ENCODE measurements at places on chromosomes 1 and 21. TPM values are rescaled to one million over a fixed set of nuclear protein-coding genes. Genes with fewer than 3 reads are reported as not detected.
A peak's percentile ranks its signal among the peaks of the same experiment; 100 is the strongest.

DNA sequence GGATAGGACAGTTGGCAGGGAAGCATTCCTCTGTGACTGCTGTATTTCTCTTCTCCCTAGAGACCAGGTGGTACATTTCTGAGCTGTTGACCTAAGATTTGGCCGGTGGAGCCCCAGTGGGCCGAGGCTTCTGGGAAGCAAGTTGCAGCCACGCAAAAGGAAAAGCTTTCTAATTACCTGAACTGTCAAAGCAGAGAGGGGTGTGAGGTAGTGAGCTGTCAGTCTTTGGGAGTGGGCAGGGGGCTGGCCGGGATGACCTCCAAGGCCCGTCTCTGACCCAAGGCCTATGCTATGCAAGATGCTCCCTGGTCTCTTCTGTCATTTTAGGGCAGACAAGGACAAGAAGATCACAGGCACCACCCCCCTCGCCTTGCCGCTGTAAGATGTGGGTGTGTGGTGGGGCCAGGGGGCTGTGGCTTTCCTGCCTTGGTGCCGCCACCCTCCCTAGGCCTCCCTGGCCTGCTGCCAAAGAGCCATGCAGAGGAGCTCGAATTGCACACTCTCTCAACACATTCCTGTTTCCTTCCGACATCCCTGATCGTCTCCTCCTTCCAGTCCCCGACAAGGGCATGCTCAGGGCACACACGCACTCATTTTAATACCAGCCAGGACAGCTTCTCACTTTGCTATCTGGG, 7.7 kb downstream of the PADI1 start:
- peak; percentile 81 for DNase-seq

DNA sequence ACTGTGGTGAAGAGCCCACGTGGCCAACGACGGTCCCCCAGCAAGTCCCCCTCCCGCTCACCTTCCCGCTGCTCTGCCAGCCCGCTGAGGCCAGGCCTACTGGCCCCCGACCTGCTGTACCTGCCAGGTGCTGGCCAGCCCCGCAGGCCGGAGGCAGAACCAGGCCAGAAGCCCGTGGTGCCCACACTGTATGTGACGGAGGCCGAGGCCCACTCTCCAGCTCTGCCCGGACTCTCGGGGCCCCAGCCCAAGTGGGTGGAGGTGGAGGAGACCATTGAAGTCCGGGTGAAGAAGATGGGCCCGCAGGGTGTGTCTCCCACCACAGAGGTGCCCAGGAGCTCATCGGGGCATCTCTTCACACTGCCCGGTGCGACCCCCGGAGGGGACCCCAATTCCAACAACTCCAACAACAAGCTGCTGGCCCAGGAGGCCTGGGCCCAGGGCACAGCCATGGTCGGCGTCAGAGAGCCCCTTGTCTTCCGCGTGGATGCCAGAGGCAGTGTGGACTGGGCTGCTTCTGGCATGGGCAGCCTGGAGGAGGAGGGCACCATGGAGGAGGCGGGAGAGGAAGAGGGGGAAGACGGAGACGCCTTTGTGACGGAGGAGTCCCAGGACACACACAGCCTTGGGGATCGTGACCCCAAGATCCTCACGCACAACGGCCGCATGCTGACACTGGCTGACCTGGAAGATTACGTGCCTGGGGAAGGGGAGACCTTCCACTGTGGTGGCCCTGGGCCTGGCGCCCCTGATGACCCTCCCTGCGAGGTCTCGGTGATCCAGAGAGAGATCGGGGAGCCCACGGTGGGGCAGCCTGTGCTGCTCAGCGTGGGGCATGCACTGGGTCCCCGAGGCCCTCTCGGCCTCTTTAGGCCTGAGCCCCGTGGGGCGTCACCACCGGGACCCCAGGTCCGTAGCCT, 46.8 kb downstream of the TRIM11 start:
- DNase-seq, result no peak

GRCh38 chr1:173093691-173094445, 43.1 kb upstream of the TNFSF18 start:
- no peak for DNase-seq

DNA sequence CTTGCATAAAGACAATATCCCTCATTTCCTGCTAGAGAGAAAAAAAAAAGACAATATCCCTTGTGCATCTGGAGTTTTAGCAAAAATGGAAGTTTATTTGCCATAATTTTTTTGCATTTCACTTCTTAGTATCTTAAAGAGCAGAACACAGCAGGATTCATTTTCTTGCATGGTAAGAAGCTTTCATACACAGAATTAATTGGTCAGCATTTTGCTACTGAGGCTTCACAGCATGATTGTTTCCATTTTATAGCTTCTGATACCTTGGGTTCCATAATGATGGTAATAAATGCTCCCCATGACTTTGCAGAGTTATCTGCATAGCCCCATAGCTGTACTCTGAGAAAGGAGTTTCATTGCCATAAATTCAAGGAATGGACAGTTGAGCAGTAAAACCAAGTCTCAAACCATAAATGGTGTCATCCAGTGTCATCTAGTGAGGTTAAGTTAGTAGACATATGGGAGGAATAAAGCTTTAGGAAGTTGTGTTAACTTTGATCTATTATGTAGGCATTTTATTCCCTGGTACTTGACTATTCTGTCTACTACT, 88.8 kb upstream of the PLD5 start:
- no peak for DNase-seq

DNA sequence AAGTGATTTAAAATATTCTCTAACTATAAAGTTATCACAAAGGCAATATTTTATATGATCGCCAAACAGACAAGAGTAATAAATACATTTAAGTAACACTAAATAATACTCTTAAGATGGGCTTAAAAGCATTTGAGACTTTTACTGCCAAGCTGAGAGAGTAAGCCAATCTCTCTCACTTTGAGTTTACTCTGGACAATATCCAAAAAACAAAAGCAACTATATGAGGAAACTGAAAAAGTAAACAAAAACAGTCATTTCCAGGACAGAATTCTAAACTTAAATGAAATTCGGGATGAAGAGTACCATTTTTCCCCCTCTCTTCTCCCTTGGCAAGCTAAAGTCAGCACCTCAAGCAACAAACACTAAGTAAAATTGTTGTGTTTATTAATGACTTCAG, 173.2 kb downstream of the COP1 start:
- no peak for DNase-seq

CFHR5 gene
- total RNA-seq, result not detected
